ENCODE measurements at places on chromosomes 7 and 10.

GRCh38 chr10:28987555-28988320 is 301.1 kb upstream of the LYZL1 start:
- no peak for DNase-seq

DNA sequence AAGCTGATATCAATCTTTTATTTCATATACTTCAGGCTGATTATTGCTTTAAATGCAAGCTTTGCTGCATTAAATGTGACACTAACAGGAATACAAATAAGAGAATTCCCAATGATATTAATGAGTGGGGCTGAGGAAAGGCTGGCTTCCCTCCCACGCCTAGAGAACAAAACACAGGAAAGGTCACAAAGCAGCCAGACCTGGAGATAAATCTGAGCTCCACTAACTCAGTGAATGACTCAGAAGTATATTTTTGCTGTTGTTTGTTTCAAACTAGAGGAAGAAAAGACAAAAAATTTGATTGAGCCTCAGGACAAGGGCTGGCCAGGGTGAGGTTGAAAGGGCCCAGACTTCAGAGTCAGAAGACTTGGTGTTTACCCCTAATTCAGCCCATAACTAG is 88.1 kb downstream of the XPNPEP1 start:
- no peak for DNase-seq

DNA sequence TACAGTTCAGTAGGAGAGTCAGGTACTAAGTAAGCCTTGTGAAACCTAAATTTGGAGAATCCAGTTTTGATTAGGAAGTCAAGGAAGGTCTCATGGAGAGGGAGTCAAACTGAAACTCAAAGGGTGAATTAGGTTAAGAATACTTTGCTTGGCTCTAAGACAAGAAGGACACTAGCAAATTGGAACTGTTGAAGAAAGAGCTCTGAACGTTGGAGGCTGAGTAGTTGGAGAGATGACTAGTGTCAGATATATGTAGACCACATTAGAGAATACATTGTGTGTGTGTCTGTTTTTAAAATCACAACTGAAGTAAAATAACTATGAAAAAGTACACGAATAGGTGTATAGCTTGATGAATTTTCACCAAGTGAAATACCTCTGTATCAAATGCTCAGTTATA is 6.3 kb downstream of the VPS26A start:
- no peak for DNase-seq

GRCh38 chr7:105841866-105842265 is 34.5 kb downstream of the ATXN7L1 start:
- no peak for DNase-seq

DNA sequence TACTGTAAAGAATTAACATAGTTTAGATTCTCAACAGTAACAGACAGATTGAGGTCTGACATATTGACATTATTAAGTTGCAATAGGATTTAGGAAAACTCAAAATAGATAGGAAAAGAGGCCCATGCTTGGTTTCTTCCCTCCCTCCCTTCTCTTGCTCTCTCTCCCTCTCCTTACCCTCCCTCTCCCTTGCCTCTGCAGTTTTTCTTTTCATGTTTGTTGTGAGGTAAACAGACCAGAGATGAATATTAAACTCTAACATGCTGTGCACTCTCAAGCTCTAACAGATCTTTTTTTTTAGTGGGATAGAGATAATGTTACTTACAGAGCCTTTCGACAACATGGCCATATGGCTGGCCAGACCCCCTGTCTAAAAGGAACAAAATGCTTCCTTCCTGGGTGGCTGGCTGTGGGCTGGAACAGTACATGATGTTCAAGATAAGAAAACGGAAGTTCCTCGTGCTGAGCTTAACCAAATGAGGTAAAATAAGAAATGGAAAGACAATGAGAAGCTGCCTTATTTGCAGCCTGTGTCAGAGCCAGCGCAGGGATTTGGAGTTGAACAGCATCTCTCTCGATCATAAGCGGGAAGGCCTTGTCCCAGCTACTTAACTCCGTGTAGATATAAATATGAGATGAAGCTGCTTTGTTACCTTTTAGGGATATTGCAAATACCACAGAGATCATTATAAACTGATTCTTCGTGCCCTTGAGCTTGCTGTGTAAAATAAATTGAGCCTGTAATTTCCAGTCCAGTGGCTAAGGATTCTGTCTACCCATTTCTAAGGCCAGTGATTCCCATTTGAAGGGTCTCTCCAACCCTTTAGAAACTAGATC is 391.9 kb upstream of the NPVF start:
- no peak for DNase-seq

GRCh38 chr7:87599336-87599735 is 1.3 kb downstream of the ABCB1 start:
- DNase-seq = no peak

GRCh38 chr10:43816351-43817321 is 168.0 kb upstream of the ZNF32 start:
- DNase-seq = no peak

GRCh38 chr7:93739424-93739823 is 151.1 kb downstream of the TFPI2 start:
- DNase-seq = no peak

DNA sequence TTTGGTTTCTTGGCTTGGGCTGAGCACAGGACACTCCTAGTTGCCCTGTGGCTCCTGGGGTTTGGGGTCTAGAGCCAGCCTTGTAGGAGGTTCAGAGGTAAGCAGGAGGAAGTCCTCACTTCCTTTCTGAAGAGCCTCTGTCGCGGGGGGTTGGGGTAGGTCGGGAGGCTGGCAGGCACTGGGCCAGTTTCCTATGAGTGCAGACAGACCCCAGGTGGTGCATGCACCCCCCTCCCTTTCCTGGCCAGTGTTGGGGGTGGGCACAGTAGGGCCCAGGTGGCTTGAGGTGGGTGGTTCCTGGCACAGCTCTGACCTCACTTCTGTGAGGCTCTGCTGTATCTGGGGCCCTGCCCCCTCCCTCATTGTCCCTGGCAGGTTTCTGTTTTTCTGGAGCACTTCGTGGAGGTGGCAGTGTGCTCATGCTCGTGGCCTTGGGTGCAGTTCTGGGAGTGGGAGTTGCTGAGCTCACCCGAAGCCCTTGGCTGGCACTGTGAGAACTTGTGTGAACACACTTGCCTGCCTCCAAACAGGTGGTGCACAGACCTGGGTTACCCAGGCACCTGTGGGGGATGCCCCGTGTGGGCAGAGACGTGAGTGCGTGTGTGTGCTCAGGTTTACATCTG is 1.8 kb downstream of the PALD1 start:
- DNase-seq = no peak

GRCh38 chr7:32846630-32847225 is 44.8 kb downstream of the KBTBD2 start:
- peak; percentile 12 for DNase-seq

GRCh38 chr10:16690417-16690816 is 126.8 kb downstream of the RSU1 start:
- DNase-seq = no peak

DNA sequence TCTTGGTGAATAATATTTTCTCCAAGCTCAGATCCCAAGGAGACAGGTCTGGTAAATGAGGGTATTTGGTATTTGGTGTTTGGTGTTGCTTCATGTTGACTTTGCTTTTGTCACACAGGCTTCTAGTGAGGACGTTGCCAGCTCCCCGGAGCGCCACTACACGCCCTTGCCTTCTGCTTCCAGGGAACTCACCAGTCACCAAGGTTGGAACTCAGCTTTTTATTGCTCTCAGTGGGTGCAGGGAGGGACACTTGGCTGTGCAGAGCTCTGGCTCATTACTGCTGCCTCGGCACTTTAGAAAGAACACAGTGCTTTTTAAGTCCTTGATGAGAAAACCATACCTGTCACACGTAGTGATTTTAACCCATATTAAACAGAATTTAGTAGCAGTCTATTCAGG is 892.9 kb downstream of the LRMDA start:
- DNase-seq = no peak

- DNase-seq = no peak
These were observed 88.8 kb upstream of the INSIG1 start for GRCh38 chr7:155208681-155209477.

- no peak for DNase-seq
These were observed 215.1 kb downstream of the ADARB2 start for GRCh38 chr10:1522237-1522636.

DNA sequence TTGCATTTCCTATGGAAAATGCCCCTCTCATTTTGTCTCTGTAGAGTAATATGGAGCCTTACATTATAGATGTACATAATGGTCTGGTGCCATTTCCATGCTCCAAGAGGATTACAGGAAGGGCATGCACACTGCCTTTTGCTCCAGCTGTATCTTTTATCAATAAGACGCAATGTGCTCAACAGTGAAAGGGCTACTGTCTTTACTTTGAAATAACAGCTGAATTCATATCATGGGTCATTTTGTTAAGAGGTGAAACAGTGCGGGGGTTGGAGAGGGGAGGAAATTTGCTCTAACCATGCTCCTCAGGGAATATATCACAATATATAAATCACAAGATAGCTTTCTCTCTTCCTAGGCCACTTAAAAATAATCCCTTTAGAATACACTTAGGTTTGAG is 77.7 kb downstream of the ICA1 start:
- no peak for DNase-seq

GRCh38 chr10:96377816-96378294 is 19.1 kb upstream of the OPALIN start:
- DNase-seq = peak; percentile 43

- no peak for DNase-seq
These were observed 90.2 kb upstream of the ABI1 start for GRCh38 chr10:26950934-26951333.

GRCh38 chr10:100122780-100123179 is 41.1 kb upstream of the CPN1 start:
- DNase-seq = no peak

DNA sequence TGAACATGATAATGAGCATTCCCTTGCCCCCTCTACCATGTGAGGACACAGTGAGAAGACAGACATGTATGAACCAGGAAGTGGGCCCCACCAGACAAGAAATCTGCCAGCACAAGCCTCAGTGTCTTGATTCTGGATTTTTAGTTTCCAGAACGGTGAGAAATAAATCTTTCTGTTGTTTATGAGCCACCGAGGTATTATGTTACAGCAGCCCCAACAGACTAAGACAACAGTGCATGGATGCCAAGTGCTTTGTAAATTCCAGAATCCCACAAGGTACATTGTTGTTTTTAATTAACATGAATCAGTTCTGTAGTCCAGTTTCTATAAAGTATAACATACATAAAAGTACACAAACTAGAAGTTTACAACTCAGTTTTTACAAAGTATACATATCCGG is 162.2 kb downstream of the ARHGAP21 start:
- DNase-seq = no peak

DNA sequence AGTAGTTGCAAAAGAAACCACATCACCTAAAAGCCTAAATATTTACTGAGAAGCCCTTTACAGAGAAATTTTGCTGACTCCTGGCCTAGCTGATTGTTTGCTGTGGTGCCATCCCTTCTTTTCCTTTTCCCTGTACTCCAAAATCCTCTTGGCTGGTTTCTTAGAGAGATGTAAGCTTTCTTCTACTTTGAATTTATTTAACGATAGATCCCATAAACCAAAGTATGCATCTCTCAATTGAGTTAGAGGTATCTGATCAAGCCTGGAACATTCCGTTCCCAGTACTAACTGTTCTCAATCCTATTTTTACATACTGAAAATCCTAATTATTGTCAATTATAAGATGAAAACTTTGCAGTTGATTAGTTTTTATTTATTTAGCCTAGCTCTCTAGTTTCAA is 6.3 kb downstream of the TMEM60 start:
- DNase-seq = no peak

- DNase-seq = no peak
These were observed 299.6 kb upstream of the NFE2L3 start for GRCh38 chr7:25852211-25852938.

- no peak for DNase-seq
These were observed 70.9 kb upstream of the AMPH start for GRCh38 chr7:38702002-38702535.

GRCh38 chr10:126561921-126562680 is 108.4 kb downstream of the C10orf90 start:
- no peak for DNase-seq

GRCh38 chr7:157723205-157723604 is 386.4 kb downstream of the DNAJB6 start:
- no peak for DNase-seq

- no peak for DNase-seq
These were observed 105.1 kb upstream of the SORCS1 start for GRCh38 chr10:107269626-107270025.

GRCh38 chr10:30435073-30435422 is 1.1 kb downstream of the MAP3K8 start:
- DNase-seq = no peak

DNA sequence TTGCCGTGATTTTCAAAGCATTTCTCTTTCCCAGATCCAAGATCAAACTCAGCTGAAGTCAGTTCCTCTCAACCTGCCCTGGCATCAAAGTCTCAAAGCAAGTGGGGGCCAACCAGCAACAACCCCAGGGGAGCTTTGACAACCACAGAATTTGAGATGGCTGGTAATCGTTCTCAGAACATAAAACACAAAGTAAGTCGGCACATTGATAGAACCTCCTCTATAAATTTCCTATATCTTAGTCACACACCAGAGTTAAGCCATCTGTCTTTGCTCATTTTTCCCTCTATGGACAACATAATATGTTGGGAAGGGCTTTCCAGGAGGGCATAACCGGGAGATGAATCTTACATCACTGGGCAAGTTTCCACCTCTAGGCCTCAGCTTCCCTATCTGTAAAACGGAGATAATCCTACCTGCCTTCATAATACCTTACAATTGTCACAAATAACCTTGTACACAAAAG is 1.2 kb upstream of the DNAJC9 start:
- no peak for DNase-seq

DNA sequence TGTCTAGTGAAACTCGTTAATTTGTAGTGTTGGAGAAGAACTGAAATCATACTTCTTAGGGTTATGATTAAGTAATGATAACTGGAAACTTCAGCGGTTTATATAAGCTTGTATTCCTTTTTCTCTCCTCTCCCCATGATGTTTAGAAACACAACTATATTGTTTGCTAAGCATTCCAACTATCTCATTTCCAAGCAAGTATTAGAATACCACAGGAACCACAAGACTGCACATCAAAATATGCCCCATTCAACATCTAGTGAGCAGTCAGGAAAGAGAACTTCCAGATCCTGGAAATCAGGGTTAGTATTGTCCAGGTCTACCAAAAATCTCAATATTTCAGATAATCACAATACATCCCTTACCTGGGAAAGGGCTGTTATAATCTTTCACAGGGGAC is 187.6 kb downstream of the CFTR start:
- DNase-seq = no peak

- no peak for DNase-seq
These were observed 101.6 kb upstream of the EEPD1 start for GRCh38 chr7:36051501-36051900.

- DNase-seq = no peak
These were observed 10.4 kb upstream of the ZNF485 start for GRCh38 chr10:43595739-43596298.

GRCh38 chr10:132036153-132036886 is 29.4 kb upstream of the JAKMIP3 start:
- no peak for DNase-seq

GRCh38 chr10:14806318-14806717 is 31.5 kb downstream of the CDNF start:
- no peak for DNase-seq

DNA sequence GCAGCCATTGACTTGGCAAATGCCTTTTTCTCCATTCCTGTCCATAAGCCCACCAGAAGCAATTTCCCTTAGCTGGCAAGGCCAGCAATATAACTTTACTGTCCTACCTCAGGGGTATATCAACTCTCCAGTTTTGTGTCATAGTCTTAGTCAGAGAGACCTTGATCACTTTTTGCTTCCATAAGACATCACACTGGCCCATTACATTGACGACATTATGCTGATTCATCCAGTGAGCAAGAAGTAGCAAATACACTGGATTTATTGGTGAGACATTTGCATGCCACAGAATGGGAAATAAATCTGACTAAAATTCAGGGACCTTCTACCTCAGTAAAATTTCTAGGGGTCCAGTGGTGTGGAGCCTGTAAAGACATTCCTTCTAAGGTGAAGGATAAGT is 649.7 kb upstream of the ANKRD30A start:
- DNase-seq = no peak
